ENCODE measurements at places on chromosomes 6 and 20. TPM values are rescaled to one million over a fixed set of nuclear protein-coding genes. Genes with fewer than 3 reads are reported as not detected.

EFCAB8 gene
- total RNA-seq = 0.57 TPM

CEP162 gene
- total RNA-seq = 4.4 TPM

OR12D3 gene
- total RNA-seq = not detected

- no peak overlapping the region for H3K27ac ChIP-seq
- no peak for DNase-seq
- peaks cover 6% of the 10 kb centered on the region for H3K27me3 ChIP-seq
- no peaks in the 10 kb centered on the region for H3K36me3 ChIP-seq
- H3K4me1 ChIP-seq = no peaks in the 10 kb centered on the region
- H3K4me3 ChIP-seq = no peak overlapping the region
Observed at GRCh38 chr6:115948751-115949150, 111.9 kb downstream of the FRK start.

- peaks cover 12% of the 10 kb centered on the region for H3K27me3 ChIP-seq
- no peak overlapping the region for H3K4me3 ChIP-seq
- H3K4me1 ChIP-seq = no peaks in the 10 kb centered on the region
- no peak for DNase-seq
Observed at GRCh38 chr6:152379423-152379822, 257.7 kb downstream of the SYNE1 start.

DNA sequence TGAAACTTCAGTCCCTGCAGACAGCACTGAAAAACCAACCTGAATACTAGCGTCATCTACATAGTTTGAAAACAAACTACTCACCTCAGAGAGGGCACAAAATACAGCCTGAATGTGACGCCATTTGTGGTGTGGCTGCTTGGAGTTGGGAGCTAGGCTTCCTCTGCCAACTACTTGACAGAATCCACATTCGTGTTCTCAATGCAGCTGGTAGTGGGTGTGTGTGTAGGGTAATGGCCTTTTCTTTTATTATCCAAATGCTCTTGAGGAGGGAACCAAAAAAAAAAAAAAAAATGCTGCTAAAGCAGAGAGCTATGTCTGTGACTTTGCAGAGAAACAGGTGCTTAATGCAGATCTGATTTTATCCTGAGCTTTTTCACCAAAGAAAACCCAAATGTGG, 207.8 kb downstream of the OTOR start:
- no peaks in the 10 kb centered on the region for H3K4me1 ChIP-seq
- no peak overlapping the region for H3K4me3 ChIP-seq
- no peak overlapping the region for H3K27ac ChIP-seq
- no peak for DNase-seq

DNA sequence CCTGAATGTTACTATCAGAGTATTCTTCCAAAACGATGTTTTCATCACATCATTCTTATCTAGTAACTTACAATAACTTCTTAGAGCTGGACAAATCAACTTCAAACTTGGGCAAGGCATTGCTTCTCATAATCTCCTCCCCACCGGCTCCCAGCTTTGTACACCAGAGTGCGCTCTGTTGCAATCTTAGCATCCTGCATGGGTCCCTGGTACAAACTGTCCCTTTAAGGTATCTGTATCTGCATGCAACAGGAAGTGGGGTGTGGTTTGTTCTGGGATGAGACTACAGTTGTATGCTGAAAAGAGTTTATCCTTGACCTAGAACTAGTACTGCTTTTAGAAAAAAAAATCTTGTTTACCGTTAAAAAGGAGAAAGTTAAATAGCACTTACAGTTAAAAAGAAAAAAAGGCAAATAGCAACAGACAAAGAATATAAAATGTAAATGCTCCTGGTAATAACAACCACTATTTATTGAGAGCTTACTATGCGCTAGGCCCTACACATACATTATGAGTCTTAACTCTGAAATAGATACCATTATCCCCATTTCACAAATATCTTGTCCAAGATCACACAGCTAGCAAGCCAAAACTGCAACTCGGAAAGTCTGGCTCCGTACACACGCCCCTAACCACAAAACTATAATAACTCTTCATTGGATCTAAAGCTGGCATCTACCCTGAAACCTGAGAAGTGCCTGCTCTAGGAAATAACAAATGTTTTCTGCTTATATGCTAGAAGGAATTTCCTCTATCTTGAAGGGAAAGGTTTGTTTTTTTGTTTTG, 9.8 kb upstream of the HECA start:
- peaks cover 5% of the 10 kb centered on the region for H3K36me3 ChIP-seq
- H3K4me1 ChIP-seq = peaks cover 56% of the 10 kb centered on the region
- peak overlapping the region; percentile 54 for H3K4me3 ChIP-seq
- peak; percentile 93 for DNase-seq
- no peaks in the 10 kb centered on the region for H3K27me3 ChIP-seq

DNA sequence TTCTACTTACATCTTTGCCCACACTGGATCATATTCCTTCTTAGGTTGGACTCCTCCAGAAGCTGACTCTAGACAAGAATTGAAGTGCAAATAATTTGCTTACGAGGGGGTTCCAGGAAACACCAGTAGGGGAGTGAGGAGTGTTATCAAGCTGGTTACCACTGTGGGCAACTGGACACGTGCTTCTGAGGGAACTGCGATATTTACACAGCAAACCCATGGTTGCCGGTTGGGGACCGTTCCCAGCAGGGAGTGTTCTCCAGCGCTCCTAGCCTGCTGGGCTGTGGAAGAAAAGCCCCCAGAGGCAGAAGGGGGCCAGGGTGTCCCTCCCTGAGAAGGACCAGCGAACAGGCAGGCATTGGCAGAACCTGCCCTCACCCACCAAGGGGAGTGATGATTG, 21.7 kb downstream of the MDFI start:
- H3K27ac ChIP-seq = no peak overlapping the region
- peaks cover 13% of the 10 kb centered on the region for H3K27me3 ChIP-seq
- H3K36me3 ChIP-seq = no peaks in the 10 kb centered on the region
